H4 (cell line): ENCODE measurements at places on chromosomes 4 and X. TPM values are rescaled to one million over a fixed set of nuclear protein-coding genes. Genes with fewer than 3 reads are reported as not detected.
A peak's percentile ranks its signal among the peaks of the same experiment; 100 is the strongest.

GRCh38 chrX:31201503-31201902, 129.7 kb upstream of the FTHL17 start:
- DNase-seq, result no peak

DNA sequence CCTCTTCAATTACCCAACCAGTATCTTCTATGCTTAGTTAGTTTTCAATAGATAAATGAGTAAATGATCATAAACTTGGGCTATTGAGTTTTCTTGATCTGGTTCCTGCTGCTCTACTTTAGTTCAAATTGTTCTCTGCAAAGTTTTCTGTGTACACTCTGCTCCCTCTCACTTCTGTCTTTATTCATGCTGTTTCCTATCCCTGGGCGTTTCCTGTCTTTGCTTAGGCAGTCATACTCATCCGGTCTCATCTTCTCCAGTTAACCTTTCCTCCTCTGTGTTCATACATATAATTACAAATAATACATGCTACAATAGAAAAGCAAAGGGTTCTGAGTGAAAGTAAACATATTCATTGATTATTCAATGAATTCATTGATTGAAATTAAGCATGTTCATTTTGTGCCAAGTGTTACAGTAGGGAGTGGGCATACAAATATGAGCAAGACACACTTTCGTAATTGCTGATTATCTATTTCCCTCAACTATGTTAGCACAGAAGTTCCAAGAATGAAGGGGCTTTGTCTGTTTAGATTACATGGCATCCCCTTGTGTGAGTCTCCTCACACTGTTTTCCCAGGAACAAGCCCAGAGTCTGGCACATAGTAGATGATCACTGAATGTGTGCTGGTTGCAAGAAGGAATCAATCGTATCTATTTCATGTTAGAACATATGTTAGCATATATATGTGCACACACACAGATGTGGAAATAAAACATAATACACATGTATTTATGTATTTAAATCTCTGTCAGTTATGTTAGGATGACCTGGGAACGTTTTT, 1.1 kb downstream of the RAB39B start:
- no peak for DNase-seq

GRCh38 chr4:74410272-74410671, 34.7 kb upstream of the AREG start:
- DNase-seq, result no peak

- DNase-seq, result no peak
Measured at GRCh38 chrX:115400960-115401359, 111.4 kb downstream of the LUZP4 start.

The CLDN22 gene
- not detected in 2 replicates for total RNA-seq

DNA sequence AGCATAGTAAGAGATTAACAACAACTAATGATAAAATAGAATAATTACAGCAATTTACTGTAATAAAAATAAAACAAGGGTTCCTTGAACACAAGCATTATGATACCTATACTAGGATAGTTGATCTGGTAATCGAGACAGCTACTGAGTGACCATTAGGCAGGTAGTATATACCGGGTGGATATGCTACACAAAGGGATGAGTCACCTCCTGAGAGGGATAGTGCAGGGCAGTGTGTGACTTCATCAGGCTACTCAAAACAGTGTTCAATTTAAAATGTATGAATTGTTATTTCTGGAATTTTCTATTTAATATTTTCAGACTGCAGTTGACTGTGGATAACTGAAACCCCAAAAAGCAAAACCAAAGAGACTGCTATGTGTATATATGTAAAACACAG, 9.7 kb upstream of the ANTXR2 start:
- DNase-seq, result no peak

The ZDHHC15 gene
- 0.27 and 1.4 TPM in 2 replicates for total RNA-seq

The NLRP2B gene
- total RNA-seq, result not detected in 2 replicates

DNA sequence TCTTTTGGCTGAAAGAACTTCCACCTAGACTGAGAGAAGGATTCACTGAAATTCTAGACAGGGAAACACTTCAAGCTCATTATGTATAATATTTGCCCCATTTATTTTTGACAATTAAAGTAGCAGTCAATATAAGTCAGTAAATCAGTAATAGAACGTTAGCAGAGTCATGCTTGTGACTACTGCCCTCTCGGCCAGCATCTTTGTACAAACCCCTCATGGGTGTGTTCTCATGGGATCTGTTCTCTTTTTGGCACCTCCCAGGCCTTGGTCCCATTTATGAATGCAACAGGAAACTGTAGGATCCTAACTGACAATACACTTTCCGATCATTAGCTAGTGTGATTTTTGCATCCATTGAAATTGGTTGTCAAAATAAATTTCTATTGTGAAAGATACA, 2.9 kb downstream of the MSL3 start:
- no peak for DNase-seq

The UCHL1 gene
- total RNA-seq, result 3,870 and 4,075 TPM in 2 replicates

DNA sequence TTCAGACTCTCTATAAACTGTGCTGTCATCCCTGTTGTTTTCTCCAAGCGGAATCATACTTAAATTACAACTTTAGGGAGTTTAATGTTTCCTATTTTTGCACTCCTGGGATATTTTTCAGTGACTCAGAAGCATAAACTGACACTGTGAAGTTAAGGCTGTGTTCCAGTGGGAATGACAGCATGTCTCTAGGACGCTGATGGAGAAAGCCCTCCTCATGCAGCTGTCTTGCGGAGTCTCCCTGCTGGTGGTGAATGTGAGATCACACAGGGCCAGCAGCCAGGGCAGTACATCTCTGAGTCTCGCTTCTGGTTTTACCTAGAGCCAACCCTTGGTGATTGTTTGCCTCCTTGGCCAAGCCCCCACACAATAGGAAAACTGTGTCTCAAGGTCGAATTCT, 53.3 kb downstream of the NFKB1 start:
- no peak for DNase-seq

DNA sequence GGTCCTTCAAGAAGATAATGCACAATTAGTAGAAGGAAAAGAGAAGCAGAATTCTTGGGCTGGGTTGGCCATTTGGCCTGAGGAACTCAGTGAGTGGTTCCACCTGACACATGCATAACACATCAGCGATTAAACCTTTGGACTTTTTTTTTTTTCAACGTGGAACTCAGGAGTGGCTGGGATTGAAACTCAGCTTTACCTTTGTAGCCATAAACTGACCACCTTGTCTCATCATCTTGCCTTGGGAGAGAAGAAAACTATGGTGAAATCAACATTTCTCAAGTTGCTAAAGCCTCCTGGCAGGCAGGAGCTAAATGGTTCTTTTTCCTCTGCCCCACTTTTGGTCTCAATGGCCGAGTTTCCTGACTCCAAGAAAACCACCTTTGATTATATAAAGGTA, 16.3 kb downstream of the PTTG2 start:
- DNase-seq, result no peak

GRCh38 chrX:144732588-144732987, 514.7 kb upstream of the SPANXN1 start:
- DNase-seq, result peak; percentile 53

- no peak for DNase-seq
Measured at GRCh38 chrX:143800150-143800549, 79.6 kb upstream of the SPANXN2 start.

GRCh38 chr4:953574-953915, 19.8 kb downstream of the DGKQ start:
- DNase-seq, result no peak

- no peak for DNase-seq
Measured at GRCh38 chr4:162871990-162872389, 294.7 kb downstream of the NAF1 start.
